Left ventricle myocardium superior (tissue), 1 donor: ENCODE measurements at places on chromosomes 2 and 18. TPM values are rescaled to one million over a fixed set of nuclear protein-coding genes. Genes with fewer than 3 reads are reported as not detected.

DSG4 gene
- total RNA-seq: not detected

ANO7 gene
- total RNA-seq: 1.1 TPM

THSD7B gene
- total RNA-seq: 0.45 TPM

DNA sequence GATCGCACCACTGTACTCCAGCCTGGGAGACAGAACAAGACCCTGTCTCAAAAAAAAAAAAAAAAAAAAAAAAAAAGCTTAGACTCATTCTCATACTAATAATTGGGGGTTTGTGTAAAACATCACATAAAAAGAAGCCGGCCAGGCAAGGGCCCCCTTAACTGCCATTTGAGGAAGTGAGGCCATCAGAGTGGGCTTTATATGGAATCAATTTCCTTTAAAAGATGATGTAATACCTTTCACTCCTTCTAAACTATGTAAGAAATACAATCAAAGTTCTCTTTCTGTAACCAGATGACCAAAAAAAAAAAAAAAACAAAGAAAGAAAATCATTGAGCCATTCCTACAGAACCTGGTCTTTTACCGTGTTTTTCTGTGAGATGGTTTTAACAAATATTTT, 13.1 kb upstream of the GPR55 start:
- no peak for DNase-seq

DNA sequence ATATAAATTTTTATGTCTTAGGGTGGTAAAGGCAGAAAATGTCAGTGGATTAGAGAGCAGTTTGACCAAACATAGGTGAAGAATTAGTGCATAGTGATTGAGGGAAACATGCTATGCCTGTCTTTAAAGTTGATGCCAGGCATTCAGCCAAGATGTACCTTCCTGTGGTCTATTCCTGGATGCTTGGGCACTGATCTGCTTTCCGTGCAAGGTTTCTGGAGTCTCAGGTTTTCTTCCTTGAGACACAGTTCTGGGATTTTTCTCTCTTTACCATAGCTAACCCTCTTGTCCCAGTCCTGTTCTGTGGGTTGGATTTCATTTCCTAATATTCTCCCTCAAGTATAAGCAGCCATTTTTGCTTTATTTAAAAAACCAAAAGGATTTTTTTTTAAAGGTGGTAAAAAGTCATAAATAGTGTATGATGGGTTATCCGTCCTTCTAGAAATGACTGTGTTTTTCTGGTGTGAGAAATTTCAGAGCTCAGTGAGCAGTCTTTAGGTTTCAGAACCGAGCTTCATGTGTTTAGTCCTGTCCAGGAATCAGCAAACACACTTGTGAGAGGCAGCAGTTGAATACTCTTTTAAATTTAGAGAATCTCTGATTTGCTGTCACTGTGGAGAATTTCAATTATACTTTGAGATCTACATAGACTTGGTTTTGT, 43.0 kb upstream of the CYBRD1 start:
- no peak for DNase-seq

CCDC178 gene
- 0.55 TPM for total RNA-seq

DNA sequence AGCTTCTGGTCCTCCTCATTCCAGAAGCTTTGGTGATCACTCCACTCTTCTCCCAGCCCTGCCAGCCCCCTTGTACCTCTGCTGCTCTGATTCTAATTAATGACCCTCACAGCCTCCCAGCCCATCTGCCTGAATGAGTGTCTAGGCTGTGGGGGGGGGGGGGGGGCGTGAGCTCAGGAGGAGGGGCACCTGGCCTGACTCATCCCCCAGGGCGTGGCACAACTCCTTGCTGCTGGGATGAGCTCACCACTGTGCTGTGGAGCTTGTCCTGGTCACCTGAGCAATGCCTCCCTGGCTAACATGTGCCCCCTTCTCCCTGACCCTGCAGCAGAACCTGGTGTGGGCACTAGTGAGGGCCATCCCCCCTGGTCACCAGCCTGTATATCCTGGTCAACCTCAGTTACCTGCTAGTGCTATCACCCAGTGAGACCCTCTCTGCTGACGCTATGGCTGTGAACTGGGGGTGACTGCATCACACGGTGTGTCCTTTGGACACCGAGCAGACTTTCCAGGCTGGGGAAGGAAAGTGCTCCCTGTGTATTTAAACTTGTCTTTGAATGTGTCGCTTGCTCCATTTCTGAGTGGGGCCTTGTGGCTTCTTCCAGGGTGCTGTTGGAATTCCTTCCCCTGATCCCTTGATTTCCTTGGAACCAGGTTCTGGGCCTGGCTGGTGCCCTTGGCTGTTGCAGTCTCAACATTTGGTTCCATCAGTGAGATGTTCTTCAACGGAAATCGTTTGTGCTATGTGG, 41.5 kb upstream of the PUM2 start:
- DNase-seq: no peak

DNA sequence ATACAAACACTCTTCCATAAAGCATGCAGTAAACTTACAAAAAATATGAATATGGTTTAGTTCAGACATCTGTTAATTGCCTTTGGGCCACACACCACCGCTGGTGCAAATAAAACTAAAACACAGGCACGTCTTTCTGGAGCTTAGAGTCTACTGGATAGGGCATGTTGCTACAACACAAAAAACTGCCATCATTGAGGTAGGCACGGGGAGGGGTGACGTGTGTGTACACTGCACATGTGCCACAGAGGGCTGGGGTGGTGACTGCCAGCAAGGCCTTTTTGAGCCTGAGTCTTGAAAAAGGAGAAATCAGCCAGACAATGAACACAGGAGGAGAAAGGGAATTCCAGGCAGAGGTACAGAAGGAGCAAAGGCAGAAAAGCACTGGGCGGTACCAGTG, 5.1 kb downstream of the SERPINE2 start:
- no peak for DNase-seq

DNA sequence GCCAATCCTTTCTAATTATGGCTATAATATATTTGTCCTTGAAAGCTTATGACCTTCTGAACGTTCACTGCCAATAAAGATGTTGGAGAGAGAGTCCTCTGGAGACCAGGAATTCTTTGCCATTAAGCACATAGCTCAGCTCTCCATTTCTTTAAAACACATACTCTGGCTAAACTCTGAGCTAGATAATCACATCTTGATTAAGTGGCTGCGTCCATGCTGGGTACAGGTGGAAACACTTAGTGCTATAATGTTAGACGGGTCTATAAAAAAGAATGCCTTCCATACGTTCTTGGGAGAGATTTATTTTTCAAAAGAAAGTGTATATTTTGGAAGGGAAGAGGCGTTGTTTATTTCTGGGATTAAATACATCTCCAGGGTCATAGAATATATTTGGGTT, 314.5 kb downstream of the LPIN1 start:
- DNase-seq: no peak

DNA sequence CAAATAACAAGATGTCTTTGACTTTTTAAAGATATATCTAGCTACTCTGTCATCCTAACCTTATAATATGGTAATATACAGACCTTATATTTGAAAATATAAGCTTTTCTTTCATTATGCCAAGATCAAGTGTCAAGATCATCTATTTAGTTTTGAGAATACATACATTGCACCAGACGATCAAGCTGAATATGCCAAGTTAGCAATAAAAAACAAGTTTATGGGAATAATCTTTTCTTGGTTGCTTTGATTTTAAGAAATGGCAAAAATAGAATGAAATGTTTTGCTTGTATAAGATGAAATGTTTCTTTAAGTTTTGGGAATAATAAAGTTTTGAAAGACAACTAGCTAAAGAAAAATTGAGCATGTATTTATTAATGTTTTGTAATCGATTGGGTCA, 163.8 kb downstream of the DPP4 start:
- no peak for DNase-seq

DNA sequence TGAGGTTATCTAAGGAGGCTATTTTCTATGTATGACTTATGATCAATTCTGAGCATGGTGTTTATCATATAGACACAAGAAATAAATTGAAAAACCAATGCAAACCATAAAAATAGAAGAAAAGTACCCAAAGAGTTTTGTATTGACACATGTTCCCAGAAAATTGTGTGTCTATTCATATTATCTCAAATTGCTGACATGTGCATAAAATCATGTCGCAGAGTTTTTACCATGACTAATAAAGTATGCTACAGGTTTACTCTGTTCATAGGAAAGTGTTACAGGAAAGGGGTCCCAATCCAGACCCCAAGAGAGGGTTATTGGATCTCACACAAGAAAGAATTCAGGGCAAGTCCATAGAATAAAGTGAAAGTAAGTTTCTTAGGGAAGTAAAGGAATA, 290.7 kb upstream of the NRXN1 start:
- DNase-seq: no peak

GRCh38 chr18:8561123-8561910, 47.9 kb upstream of the RAB12 start:
- DNase-seq: peak; percentile 86

HRH4 gene
- total RNA-seq: 0.17 TPM

DNA sequence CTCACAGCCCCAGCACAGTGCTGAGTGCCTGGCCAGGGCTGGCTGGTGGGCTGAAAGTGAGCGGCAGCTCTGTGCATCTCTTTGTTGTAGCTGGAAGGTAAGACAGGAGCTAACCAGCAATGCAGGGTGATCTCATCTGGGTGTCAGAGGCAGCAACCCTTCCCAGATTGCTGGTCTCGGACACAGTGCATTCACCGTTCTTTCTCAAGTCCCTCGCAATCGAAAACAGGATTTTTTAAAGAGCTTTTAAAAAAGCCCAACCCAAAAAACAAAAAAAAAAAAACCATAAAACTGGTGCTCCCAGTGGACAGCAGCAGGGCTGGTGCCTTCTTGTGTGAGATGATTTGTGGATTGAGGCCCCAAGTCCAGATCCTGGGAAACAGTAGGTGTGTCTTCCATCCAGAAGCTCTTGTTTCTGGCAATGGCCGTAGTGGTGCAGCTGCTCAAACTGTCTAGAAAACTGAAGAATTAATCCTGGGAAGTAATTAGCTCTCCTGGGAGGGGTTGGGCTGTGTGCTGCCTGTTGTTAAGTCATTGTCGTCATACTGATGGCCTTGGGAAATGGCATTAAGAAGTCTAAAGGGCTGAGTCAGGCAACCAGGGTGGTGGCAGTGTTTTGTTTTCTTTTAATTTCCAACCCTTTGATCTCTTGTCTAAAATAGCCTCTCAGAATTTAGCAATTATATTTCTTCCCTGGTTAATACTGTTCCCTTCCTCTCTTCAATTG, 156.7 kb downstream of the KLHL29 start:
- DNase-seq: peak; percentile 47

- no peak for DNase-seq
Observed at GRCh38 chr2:204012072-204012653, 75.6 kb downstream of the ICOS start.

GRCh38 chr2:225693259-225693658, 293.7 kb downstream of the NYAP2 start:
- no peak for DNase-seq

- DNase-seq: no peak
Observed at GRCh38 chr18:59902993-59903610, 3.3 kb downstream of the PMAIP1 start.

GRCh38 chr2:222506230-222506935, 82.0 kb downstream of the SGPP2 start:
- no peak for DNase-seq

CD8B2 gene
- total RNA-seq: not detected

CD8A gene
- total RNA-seq: 1.5 TPM

GRCh38 chr2:67065046-67065445, 332.1 kb upstream of the ETAA1 start:
- DNase-seq: no peak

DNA sequence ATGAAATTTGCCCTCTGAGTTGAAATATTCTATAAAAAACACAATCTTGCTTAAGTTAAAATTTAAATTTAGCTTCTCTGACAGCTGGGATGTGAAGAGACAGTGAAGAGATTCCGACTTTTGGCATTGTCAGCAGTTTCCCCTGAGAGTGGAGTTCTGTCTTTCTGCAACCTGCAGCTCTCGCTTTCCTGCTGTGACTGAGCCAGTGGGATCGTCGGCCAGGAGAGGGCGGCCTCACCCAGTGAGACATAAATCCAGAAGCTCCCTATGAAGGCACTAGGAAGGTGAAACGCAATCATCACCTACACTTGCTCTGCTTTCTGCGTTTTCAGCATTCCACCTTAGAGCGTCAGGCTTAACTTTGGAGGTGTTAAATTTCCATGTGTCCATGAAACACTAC, 75.4 kb upstream of the HNMT start:
- DNase-seq: peak; percentile 46

DNA sequence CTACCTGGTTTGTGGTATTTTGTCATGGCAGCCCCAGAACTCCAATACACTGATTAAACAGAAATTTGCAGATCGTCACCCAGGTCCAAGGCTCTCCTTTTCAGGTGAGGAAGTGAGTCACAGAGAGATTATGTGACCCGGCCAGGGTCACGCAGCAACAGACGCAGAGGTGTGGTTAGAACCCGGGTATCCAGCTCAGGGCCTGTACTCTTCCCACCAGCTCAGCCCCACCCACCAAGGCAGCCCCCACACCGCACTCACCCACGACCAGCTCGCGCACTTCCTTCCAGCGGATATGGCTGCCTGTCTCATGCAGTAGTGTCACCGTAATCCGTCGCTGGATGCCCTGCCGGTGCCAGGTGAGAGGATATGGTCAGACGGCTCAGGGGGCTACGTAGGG, 48.1 kb downstream of the AQP12A start:
- DNase-seq: no peak

DNA sequence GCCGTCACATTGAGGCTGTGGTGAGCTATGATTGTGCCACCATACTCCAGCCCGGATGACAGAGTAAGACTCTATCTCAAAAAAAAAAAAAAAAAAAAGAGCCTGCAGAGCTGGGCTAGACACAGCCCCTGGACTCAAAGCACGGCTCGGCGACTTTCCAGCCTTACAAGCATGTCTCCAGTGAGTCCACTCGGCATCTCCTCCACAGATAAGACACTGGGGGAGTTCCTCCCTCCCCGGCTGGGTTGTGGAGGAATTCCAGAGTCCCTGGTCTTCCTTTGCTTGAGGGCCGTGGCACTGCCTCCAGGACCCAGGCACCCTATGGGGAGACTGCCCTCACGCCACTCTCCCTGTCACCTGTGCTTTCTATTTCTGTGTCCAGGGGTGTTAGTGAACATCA, 30.9 kb upstream of the RPL31 start:
- DNase-seq: peak; percentile 44

DNA sequence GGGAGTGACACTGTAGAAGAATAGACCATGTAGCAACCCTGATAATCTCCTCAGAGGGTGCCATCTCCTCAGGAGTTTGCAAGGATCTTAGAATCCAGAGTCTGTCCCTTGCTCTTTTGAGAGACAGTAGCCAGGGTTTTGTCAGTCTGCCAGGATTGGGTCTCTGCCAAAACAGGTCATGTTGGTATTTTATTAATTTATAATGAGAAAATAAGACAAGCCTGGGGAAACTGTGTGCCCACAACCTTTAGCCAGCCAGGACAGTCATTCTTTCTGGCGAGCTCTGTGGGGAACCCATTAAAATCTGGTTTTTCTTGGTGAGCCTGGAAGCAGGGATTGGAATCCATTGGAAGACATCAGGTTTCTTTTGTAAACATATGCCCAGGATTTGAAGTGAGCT, 78.6 kb downstream of the PTPRM start:
- DNase-seq: no peak

DNA sequence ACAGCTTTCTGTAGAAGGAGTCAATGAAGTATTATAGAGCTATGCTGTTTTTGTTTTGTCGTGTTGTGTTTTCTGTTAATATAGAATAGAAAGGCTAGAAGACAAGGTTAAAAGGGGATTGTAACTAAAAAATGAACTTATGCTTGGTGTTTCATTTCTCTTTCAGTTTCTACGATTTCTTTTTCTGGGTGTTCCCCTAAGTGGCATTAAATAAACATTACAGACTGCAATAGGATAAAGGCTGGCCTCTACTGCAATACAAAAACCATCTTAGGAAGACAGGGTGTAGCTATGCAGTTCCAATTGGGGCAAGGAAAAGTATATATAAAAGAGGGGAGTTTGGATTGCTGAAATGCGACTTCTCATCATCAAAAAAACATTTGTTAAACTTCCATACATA, 1609.7 kb upstream of the ACVR2A start:
- DNase-seq: no peak

CCDC148 gene
- 0.40 TPM for total RNA-seq
